ENCODE measurements at places on chromosomes 2 and 18.
A peak's percentile ranks its signal among the peaks of the same experiment; 100 is the strongest.

DNA sequence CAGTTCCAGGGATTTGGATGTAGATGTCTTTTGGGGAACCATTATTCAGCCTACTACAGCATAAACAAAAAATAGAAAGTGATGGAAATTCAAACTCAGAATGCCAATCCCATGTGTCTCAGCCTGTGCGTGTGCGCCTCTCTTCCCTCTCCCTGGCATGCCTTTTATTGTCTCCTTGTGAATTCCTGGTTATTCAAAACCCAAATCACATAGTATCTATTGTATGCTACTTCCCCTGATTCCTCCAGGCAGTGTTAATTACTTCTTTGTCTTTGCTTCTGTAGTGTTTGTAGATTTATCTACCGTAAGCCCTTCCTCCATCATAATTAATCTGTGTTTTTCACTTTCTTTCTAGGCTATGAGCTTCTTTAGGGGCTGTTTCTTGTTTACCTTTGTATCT lies 38.9 kb downstream of the RHBDD1 start:
- no peak overlapping the region for H3K27ac ChIP-seq
- peaks cover 1% of the 10 kb centered on the region for H3K4me1 ChIP-seq
- DNase-seq, result no peak
- no peak overlapping the region for H3K4me3 ChIP-seq

DNA sequence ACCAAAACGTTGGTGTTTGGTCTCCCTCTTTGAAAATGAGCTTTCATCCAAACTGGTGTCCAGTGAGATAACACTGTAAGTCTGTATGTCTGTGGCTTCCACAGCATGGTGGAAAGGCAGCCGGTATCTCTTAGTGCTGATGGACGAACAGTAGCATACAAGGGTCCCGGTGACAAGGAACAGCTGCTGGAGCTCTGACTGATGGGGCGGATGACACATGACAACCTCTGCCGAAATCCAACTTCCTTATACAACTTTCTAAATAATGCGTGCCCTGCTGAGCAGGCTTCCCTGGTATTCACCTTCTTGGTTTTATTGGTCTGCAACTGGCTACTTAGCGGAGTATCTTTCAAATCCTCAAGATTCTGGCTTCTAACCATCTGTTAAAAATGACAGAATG lies 216.2 kb downstream of the SRBD1 start:
- DNase-seq, result no peak
- no peaks in the 10 kb centered on the region for H3K27me3 ChIP-seq
- H3K4me3 ChIP-seq, result no peak overlapping the region

DNA sequence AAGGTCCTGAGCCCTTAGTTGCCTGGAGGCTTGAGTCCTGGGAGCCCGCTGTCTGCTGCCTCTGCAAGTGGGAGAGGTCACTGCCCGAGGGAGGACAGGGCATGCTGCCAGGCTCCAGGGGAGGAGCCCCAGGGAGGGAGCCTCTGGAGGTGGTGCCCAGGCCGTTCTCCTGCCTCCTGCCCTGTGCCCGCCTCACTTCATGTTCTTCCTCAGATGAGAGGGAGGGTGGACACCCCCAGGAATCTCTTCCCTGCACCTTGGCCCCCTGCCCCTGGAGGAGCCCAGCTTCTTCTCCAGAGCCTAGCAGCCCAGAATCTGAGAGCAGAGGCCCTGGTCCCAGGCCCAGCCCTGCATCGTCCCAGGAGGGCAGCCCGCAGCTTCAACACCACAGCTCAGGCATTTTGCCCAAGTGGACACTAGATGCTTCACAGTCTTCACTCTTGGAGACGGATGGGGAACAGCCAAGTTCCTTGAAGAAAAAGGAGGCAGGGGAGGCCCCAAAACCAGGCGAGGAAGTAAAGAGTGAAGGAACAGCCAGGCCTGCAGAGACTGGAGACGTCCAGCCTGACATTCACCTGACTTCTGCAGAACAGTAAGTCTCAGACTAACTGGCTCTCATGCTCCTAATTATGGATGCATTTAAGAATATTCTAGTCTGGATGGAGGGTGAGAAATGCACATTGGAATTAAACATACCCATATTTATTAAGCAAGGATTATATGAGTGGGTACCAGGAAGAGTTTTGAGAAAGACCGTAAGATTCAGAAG lies 12.1 kb downstream of the PSD4 start:
- no peak overlapping the region for H3K4me3 ChIP-seq
- H3K4me1 ChIP-seq, result no peaks in the 10 kb centered on the region
- DNase-seq, result no peak
- peaks cover 21% of the 10 kb centered on the region for H3K27me3 ChIP-seq

GRCh38 chr2:236177604-236177966 lies 9.4 kb upstream of the GBX2 start:
- no peak overlapping the region for H3K4me3 ChIP-seq
- DNase-seq, result peak; percentile 16
- peaks cover 6% of the 10 kb centered on the region for H3K4me1 ChIP-seq
- no peaks in the 10 kb centered on the region for H3K36me3 ChIP-seq

All from IMR-90 (cell line).